ENCODE measurements at places on chromosomes 12 and 14. TPM values are rescaled to one million over a fixed set of nuclear protein-coding genes. Genes with fewer than 3 reads are reported as not detected.

The SERPINA10 gene
- polyA plus RNA-seq = 0.09 TPM

GRCh38 chr14:75559451-75560222 lies 18.8 kb upstream of the FLVCR2 start:
- DNase-seq = peak; percentile 24

- DNase-seq = no peak
Measured at GRCh38 chr12:117208811-117209455, 18.7 kb upstream of the FBXO21 start.

The SERPINA5 gene
- polyA plus RNA-seq = 0.28 TPM
